ENCODE measurements at places on chromosomes 1 and 21.

DNA sequence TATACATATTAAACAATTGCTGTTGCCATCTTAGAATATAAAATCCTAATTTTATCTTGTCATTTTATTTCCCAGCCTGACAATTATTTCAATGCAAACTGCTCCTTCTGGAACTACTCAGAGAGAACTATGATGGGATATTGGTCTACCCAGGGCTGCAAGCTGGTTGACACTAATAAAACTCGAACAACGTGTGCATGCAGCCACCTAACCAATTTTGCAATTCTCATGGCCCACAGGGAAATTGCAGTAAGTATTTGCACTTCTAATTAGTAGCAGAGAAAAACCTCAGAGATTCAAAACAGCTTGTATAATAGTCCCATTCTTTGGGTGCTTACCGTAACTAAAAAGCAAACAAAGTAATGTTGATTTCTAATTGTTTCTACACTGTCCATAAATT, 167.2 kb downstream of the ADGRL2 start:
- DNase-seq, result no peak

DNA sequence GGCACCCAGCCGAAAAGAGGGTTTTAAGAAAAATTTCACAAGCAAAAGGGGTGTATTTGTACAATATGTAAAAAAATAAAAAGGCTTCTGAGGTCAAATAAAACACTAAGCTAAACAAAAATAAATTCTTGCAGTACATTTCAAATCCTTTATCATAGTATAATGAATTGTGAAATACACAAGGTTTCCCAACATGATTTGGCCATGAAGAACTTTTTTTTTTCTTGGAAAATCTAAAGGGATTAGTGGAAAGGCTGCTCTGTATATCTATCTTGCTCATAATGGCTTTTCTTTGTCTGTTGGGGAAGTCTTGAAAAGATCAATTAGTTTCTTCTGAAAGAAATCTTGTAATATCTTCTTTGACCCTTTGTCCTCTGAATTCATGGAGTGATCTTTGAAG, 593.4 kb downstream of the PLPP3 start:
- no peak for DNase-seq

DNA sequence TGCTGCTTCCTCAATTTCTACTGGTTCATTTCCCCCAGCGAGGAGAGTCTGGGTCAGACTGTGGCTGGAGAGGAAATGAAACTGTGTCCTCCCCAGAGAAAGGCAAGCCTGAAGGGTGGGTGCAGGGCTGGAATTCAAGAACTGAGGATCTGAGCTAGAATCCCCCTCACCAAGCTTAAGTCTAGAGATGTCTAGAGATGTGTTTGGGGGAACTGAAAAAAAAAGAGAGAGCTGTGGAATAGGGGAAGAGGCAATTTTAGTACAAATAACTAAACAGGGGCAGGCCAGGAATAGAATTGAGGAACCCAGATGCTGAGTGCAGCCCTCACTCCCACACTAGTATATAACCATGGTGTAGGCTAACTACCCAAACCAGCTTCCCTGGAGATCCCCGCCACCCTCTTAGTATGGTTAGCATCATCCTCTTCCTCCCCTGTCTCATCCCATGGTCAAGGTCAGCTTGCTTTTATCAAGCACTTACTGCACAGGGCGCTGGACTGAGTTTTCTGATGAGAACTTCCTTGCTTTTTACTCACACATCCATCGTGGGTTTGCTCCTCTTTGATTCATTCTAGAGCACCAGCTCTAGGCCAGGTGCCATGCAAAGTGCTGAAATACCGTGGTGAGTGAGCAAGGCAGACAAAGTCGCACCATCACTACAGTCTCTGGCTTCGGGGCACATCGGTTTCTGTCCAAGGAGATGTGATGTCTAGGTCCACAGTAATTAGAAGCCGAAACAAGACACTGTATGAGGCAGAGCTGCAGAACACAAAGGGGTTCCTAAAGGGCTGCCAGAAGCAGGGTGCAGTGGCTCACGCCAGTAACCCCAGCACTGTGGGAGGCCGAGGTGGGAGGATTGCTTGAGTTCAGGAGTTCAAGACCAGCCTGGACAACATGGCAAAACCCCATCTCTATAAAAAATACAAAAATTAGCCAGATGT, 112.9 kb upstream of the IPO9 start:
- DNase-seq, result no peak

GRCh38 chr1:233960386-233960785, 55.9 kb downstream of the SLC35F3 start:
- no peak for DNase-seq

DNA sequence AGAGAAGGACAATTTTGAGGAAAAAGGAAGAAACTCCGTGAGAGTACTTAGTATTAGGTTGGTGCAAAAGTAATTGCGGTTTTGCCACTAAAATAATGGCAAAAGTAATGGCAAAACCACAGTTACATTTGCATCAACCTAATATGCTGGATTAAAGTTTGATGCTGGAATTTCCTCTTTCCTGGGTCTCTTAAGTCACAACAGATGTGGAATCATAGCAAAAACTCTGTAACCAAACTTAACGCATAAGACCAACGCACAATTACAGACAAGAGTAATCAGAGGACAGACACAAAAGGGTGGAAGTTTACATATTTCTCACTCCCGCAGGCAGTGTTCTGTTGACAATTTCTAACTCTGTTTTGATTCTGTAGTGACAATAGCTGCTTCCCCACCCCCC, 182.4 kb downstream of the BACH1 start:
- DNase-seq, result no peak

GRCh38 chr1:185969524-185969991, 235.4 kb downstream of the HMCN1 start:
- DNase-seq, result no peak

DNA sequence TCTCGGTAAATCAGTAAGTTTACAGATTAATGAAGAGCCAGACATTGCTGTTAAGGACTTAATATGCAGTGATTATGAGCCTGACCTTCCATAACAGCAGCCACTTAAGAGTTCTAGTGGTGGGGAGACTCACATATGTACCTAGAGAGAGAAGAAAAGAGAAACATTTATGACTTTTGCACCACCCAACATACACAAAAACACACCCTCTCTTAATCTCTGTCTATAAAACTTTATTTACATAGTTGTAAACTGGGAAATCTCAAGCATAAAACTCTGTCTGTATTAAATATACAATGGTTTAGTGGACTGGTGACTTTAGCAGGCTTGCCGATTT, 347.4 kb upstream of the ADGRL2 start:
- no peak for DNase-seq

Measured in CD4-positive, alpha-beta T cell (primary cell).